ENCODE measurements at places on chromosomes 4 and X.

- H3K4me3 ChIP-seq = no peak overlapping the region
- no peaks in the 10 kb centered on the region for H3K27me3 ChIP-seq
- H3K27ac ChIP-seq = no peak overlapping the region
- no peaks in the 10 kb centered on the region for H3K4me1 ChIP-seq
- peak; percentile 3 for DNase-seq
These were observed 40.8 kb downstream of the EVC start for GRCh38 chr4:5751666-5752375.

GRCh38 chrX:10571260-10571659 lies 49.1 kb downstream of the MID1 start:
- DNase-seq = no peak
- H3K27ac ChIP-seq = no peak overlapping the region
- H3K27me3 ChIP-seq = no peaks in the 10 kb centered on the region
- no peaks in the 10 kb centered on the region for H3K4me1 ChIP-seq
- no peak overlapping the region for H3K4me3 ChIP-seq

DNA sequence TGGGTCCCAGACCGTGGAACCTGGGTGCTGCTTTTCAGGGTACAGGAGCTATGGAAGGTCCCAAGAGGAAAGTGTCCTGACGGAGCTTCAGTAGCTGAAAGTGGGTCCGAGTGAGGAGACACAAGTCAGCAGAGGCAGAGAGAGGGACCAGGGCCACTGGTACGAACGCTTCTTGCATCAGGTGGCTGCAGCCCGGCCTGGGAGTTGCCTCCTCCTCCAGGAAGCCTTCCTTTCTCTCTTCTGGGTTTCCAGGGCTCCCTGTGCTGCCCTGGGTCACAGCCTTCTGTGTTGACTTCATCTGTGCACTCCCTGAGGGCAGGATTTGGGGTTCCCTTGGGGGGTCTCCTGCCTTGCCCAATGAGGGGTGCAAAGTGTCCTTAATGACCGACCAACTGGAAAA lies 94.5 kb downstream of the SORCS2 start:
- DNase-seq = no peak
- H3K4me3 ChIP-seq = no peak overlapping the region
- H3K36me3 ChIP-seq = no peaks in the 10 kb centered on the region
- no peak overlapping the region for H3K27ac ChIP-seq
- H3K27me3 ChIP-seq = no peaks in the 10 kb centered on the region
- no peaks in the 10 kb centered on the region for H3K4me1 ChIP-seq

DNA sequence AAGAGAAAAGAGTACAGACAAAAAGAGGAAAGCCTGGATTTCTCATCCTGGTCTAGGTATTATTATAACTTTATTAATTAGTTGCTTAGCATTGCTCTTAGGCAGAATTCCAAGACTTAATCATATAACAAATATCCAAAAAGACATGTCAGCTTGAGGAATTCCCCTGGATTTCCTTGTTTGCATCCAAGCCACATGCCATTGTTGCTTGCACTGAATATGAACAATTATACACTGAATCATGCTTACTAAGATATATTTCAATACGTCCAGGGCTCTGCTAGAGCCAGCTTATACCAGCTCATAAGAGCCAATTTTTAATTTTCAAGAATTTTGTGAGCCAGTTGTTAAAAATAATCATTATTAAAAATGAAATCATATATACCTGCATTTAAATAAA lies 5.5 kb upstream of the TLR10 start:
- H3K4me1 ChIP-seq = no peaks in the 10 kb centered on the region
- no peaks in the 10 kb centered on the region for H3K27me3 ChIP-seq
- H3K4me3 ChIP-seq = no peak overlapping the region
- no peak for DNase-seq

- H3K4me3 ChIP-seq = no peak overlapping the region
- H3K36me3 ChIP-seq = no peaks in the 10 kb centered on the region
- no peaks in the 10 kb centered on the region for H3K27me3 ChIP-seq
These were observed 141.0 kb downstream of the IL1RAPL2 start for GRCh38 chrX:104707042-104707441.

GRCh38 chrX:41913476-41913875 lies 9.9 kb downstream of the CASK start:
- no peaks in the 10 kb centered on the region for H3K4me1 ChIP-seq
- no peaks in the 10 kb centered on the region for H3K27me3 ChIP-seq
- no peak overlapping the region for H3K4me3 ChIP-seq

DNA sequence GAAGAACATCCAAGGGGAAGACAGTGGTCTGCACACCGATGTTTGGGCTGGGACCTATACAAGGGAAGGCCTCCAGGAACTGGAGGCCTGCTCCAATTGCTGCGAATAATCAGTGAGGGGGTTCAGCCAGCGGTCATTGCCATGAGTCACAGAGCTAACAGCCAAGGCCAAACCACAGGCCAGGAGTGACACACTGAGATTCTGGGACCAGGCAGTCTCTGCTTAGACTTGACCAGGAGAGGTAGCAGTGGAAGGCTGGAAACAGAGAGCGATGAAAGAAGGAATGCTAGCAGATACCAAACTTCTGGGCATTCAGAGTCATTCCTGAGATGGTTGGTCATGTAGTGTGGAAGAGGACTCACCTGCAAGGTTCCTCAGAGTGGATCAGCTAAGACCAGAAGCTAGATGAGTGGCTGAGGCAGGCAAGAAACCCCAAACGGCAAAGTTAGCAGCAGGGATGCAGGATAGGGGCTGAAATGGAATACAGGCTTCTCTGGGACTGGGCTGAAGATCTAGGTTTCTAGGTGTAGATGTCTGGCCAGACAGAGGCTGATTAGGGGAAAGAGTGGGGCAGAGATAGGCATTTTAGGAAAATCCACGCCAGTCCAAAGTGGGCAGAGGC lies 54.7 kb downstream of the CNGA2 start:
- H3K4me1 ChIP-seq = no peaks in the 10 kb centered on the region
- peak; percentile 25 for DNase-seq
- no peak overlapping the region for H3K27ac ChIP-seq

- DNase-seq = no peak
- H3K36me3 ChIP-seq = no peaks in the 10 kb centered on the region
- no peak overlapping the region for H3K4me3 ChIP-seq
- no peak overlapping the region for H3K27ac ChIP-seq
- H3K4me1 ChIP-seq = no peaks in the 10 kb centered on the region
- H3K27me3 ChIP-seq = no peaks in the 10 kb centered on the region
These were observed 30.6 kb downstream of the ACE2 start for GRCh38 chrX:15570145-15570544.

DNA sequence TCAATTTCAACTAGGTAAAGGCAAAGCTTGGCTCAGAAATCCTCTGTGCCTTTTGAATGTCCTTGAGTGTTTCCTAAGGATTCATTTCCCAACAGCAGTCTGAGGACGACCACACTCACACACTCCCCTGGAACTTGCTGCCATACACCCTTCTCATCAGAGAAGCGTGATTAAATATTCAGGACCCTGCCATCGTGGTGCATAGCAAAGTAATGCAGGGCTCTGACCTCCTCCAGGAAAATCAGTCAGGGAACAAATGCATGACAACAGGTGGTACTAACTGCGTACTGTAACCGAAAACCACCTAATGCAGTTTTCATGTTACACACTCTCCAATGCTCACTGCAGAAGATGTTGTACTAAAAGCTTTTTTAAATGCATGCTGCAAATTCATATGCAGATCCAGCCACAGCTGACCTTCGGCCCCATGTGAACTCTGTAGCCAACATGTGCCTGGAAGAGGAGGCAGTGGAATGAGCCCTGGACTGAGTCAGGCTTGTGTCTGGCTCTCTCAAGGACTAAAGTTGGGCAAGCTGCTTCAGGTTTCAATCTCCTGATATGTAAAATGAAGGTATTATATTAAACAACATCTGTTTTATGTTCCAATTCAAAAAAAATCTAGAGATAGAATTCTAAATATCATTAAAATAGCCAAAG lies 238.3 kb downstream of the KCNIP4 start:
- no peaks in the 10 kb centered on the region for H3K4me1 ChIP-seq
- H3K36me3 ChIP-seq = no peaks in the 10 kb centered on the region
- no peaks in the 10 kb centered on the region for H3K27me3 ChIP-seq
- no peak overlapping the region for H3K27ac ChIP-seq
- H3K4me3 ChIP-seq = no peak overlapping the region
- DNase-seq = no peak

GRCh38 chr4:82428526-82428968 lies 1.7 kb downstream of the HNRNPDL start:
- peaks cover 12% of the 10 kb centered on the region for H3K4me1 ChIP-seq
- peak overlapping the region; percentile 97 for H3K27ac ChIP-seq

DNA sequence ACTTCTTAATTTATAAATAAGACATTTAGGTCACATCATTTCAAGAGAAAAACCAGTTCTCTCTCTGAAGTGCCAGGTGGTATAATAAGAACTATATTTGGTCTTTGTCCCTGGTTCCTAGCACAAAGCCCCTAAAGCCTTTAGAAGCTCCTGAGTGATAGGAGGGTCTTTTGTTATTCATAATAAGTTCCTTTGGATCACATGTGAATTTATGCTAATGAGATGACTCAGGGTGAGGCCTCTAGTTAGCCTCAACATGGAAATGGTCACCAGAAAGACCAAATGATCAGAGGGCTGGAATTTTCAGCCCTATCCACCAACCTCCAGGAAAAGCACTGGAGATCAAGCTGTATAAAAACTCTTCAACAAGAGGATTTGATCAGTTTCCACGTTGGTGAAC lies 68.1 kb upstream of the BLTP1 start:
- H3K27me3 ChIP-seq = no peaks in the 10 kb centered on the region
- no peak overlapping the region for H3K4me3 ChIP-seq
- H3K27ac ChIP-seq = no peak overlapping the region
- no peak for DNase-seq

DNA sequence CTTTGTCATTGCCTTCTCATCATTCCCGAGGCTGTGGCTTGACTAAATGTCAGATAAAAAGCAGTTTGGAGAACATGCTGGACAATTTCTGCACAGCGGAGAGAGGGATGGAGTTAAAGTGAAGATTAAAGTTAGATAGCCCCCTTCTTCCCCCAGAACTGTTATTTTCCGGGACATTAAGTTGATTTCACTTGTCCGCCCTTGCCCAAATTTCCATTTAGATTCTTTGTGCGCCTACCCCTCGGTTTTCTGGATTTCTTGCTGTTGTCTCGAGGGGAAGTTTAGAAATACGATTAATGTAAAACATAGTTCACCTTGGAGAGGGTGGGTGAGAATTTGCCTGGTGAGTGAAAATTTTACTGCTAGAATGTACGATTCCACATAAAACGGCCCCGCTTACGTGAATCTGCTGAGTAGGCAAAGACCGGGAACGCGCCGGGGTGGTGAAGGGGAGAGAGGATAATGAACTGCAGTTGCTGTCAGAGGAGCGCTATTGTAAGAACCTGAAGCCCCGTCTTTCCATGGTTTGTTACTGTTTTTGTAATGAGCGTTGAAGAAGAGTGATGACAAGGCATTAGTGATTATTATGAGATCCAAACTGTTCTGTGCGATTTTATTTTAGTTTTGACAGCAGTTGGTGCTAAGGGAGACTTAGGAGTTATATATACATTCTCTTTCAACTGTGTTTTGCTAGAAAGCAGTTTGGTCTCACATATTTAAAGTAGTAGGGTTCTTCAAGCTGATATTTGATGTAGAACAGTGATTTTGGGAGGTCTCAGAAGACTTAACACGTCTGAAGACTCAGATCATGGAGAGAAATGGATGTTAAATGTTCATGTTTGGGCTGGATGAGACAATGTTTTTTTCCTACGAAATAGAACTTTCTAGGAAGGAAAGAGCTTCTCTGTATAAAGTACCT lies 73.0 kb downstream of the AFF1 start:
- DNase-seq = peak; percentile 79
- H3K27me3 ChIP-seq = no peaks in the 10 kb centered on the region
- H3K4me1 ChIP-seq = peaks cover 9% of the 10 kb centered on the region
- H3K4me3 ChIP-seq = peak overlapping the region; percentile 58
- peak overlapping the region; percentile 98 for H3K27ac ChIP-seq

GRCh38 chr4:168679819-168680218 lies 183.0 kb downstream of the PALLD start:
- H3K4me1 ChIP-seq = no peaks in the 10 kb centered on the region
- H3K36me3 ChIP-seq = no peaks in the 10 kb centered on the region
- no peak overlapping the region for H3K27ac ChIP-seq
- no peak overlapping the region for H3K4me3 ChIP-seq
- no peaks in the 10 kb centered on the region for H3K27me3 ChIP-seq

DNA sequence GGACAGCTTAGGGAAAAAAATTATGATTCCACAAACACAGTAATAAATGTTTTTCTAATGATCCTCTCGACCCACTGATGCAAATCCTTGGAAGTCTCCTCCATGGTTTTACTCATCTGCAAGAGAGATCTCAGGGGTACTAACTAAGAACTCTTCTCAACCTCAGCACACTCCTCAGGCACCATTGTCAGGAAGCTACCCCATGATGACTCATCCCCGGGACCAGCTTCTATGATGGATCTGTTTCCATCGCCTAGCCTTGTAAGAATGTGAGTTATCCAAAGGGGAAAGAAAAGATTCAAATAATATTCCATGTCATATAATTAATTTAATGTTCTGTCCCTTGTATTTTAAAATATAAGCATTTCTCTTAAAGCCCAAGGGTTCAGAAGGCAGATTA lies 816.1 kb upstream of the IGFBP7 start:
- H3K27me3 ChIP-seq = no peaks in the 10 kb centered on the region
- no peak overlapping the region for H3K27ac ChIP-seq
- H3K36me3 ChIP-seq = no peaks in the 10 kb centered on the region
- no peaks in the 10 kb centered on the region for H3K4me1 ChIP-seq
- no peak for DNase-seq
- no peak overlapping the region for H3K4me3 ChIP-seq

- no peak overlapping the region for H3K27ac ChIP-seq
- H3K4me3 ChIP-seq = no peak overlapping the region
- no peak for DNase-seq
- H3K4me1 ChIP-seq = no peaks in the 10 kb centered on the region
- H3K36me3 ChIP-seq = no peaks in the 10 kb centered on the region
These were observed 6.5 kb upstream of the SERTM2 start for GRCh38 chrX:111504941-111505340.

DNA sequence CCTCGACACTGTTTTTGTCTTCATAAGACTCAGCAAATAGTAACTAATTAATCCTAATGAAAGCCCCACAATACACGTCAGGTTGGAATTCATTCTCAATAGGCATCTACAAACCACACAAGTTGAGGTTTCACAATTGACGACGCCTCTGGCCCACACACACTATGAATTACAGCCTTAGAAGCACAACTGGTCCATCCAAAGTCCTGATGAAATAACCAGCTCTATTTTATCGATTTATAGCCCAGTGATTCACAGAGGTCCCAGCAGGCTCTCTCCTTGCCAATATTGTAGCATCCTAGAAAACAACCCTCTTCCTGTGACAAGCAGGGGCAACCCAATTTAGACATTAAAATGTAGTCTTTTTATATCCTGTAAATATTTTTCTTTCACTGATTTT lies 112.1 kb downstream of the NR3C2 start:
- H3K36me3 ChIP-seq = no peaks in the 10 kb centered on the region
- H3K4me3 ChIP-seq = no peak overlapping the region
- DNase-seq = no peak
- H3K27me3 ChIP-seq = no peaks in the 10 kb centered on the region
- no peak overlapping the region for H3K27ac ChIP-seq

- H3K4me1 ChIP-seq = no peaks in the 10 kb centered on the region
- H3K27ac ChIP-seq = no peak overlapping the region
- DNase-seq = no peak
- H3K27me3 ChIP-seq = no peaks in the 10 kb centered on the region
- H3K4me3 ChIP-seq = no peak overlapping the region
- H3K36me3 ChIP-seq = no peaks in the 10 kb centered on the region
These were observed 621.5 kb upstream of the HTR2C start for GRCh38 chrX:113962343-113962742.

- no peaks in the 10 kb centered on the region for H3K36me3 ChIP-seq
- no peak for DNase-seq
- H3K4me1 ChIP-seq = no peaks in the 10 kb centered on the region
- H3K4me3 ChIP-seq = no peak overlapping the region
- peak overlapping the region; percentile 12 for H3K27ac ChIP-seq
- H3K27me3 ChIP-seq = no peaks in the 10 kb centered on the region
These were observed 137.9 kb downstream of the PJA1 start for GRCh38 chrX:69027181-69028005.

Measured in colonic mucosa (tissue), 4 donors.